NCI-H2081 (cell line): ENCODE measurements at places on chromosomes 11 and 22.
A peak's percentile ranks its signal among the peaks of the same experiment; 100 is the strongest.

DNA sequence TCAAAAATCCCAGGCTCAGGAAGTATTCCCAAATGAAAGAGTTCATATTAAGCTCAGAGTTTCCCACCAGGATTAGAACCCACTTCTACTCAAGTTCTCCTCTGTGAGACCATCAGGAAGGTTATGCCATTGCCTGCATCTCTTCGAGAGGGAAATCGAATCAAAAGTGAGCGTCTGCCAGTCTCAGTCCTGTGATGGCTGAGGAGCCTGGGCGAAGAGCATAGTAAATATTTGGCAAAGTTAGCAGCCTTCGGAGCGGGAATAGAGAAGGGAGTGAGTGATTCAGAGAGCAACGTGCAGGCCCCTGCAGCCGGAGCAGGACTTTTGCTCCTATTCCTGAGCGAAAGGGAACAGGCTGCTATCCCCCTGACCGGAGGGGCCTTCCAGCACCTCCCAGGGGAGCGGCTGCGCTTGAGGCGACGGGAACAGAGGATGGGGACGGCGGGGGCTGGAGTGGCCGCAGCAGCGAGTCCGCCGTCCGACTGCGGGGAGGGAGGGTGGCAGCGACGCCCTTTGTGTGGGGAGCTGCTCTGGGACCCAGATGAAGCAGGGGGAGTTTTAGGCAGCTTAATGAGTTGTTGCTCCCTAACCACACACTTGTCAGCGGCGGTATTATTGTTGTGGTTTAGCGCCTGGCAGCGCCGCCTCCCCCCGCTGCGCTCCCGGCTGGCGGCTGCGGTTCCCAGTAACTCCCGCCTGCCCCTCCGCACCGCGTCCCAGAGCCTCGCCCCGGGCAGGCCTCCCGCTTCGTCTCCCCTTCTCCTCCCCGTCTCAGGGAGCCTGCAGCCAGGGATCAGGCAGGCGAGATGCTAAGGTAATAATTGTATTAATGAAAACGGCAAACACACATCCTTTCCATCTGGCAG, 21.7 kb upstream of the NRGN start:
- peak; percentile 51 for DNase-seq

DNA sequence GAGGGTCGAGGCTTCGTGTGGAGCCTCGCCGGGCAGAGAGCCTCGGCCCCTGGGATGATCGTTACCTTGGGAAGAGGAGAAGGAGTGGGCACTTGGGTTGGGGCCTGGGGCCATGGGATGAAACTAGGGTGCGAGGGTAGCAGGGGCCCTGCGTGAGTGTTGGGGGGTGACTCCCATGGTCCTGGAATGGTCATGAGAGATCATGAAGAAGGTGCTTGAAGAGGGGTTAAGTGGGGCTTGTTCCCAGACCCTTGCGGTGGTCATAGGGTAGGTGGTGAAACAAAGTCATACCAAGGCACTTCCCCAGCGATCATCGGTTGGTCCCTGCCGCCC, 284 bp downstream of the CCS start:
- DNase-seq, result no peak

- no peak for DNase-seq
Observed at GRCh38 chr11:122360875-122361274, 244.9 kb upstream of the BLID start.

DNA sequence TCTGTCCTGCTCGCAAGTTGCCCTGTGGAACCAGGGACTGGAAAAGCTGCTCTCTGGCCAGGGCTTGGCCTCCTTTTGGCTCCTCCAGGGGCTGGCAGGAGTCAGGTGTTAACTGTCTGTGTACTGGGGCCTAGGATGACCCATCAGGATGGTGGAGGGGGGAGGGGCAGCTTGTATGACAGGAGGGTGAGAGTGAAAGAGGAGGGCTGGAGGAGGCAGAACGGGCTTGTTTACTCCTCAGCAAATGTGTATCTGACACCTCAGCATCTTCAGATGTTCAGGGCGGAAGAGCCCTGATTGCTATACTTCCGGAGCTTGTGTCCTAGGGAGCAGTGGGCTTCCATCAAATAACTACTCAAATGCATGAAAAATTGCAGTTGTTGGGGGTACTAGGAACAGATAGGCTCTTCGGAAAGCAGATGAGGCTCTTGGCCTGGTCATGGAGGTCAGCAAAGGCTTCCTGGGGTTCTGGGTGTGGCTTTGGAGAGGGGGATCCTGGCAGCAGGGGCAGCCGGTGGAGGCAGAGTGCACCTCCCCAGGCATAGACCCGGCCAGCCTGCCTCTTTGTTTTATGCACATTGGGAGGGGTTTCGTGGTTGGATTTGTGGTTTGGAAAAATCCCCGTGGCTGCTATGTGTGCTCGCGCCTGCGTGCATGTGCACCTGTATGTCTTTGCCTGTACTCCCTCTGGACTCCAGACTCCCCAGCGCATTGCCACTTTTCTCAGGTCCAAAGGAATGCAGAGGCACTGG, 31.2 kb downstream of the CD82 start:
- no peak for DNase-seq

GRCh38 chr11:61510974-61511373, 2.4 kb downstream of the LRRC10B start:
- DNase-seq, result no peak
